ENCODE measurements at places on chromosomes 3 and 15.

DNA sequence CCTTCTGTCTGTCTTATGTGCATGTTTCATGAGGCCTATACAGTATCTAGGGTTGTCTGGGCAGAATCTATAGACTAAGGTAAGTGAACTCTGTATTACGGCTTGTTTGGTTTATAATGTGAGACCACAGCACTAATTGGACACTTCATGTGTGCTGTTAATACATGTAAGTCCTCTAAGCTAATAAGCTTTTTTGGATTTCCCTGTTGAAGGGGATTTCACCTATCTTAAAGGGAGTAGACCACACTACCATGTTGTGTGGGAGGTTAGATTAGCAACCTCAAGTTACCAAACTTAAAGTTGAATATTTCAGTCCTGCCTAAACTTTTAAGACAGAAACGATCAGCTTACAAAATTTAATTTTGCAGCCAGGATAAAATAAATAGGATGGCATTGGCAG lies 189.8 kb upstream of the GOLIM4 start:
- DNase-seq: no peak

DNA sequence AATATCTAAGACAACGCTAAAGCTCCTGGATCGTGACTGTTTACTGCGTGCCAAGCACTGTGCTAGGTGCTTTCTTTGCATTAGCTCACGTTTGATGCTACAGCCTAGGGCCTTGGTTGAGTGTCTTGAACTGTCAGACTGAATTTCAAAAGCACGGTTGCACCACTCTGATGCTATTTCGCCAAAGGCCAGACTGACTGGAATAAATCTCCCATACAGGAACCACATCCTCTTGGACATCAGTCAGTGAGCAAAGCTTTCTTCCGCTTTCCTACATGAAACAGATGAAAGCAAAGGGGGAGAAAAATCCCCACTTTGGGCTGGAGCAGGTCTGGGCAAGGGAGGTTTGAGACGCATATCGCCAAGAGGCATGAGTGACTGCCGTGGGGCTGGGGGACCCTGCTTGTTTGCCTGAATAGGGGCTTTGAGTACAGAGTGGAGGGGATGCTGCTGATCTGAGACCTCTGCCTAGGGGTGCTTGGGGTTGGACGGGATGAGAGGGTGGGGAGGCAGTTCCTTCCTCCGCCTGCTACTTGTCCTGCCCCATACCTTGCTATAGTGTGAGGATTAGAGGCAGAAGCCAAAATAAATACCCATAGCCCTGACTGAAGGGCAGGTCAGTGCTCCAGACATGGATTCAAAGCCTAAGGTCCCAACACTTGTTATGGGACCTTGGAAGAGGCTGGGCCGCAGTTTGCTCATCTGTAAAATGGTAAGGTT lies 5.3 kb downstream of the FGD5 start:
- DNase-seq: no peak

GRCh38 chr15:51475736-51476135 lies 134.3 kb downstream of the GLDN start:
- no peak for DNase-seq

GRCh38 chr3:190081389-190081788 lies 39.3 kb downstream of the P3H2 start:
- DNase-seq: no peak

GRCh38 chr15:38992930-38993329 lies 428.3 kb upstream of the RASGRP1 start:
- no peak for DNase-seq

DNA sequence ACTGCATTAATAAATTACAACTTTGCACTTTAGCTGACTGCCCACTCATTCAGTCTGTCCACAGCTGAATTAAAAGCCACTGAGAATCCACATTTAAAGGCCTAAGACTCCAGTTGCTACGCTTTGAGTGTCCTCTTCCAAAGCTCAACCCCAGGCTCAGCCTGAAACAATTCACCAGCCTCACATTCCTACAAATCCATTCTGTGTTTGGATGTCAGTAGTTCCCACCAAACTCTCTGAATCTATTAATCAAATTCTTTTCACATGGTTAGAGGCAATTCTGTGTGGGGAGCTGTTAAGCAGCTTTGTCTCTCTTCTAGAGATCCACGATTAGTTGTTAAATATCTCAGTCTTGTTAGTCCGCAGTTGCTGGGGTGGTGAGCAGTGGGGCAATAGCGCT lies 116.8 kb upstream of the UBE2E2 start:
- DNase-seq: no peak

- peak; percentile 88 for DNase-seq
These were observed 37.8 kb downstream of the HMCES start for GRCh38 chr3:129316248-129317013.

DNA sequence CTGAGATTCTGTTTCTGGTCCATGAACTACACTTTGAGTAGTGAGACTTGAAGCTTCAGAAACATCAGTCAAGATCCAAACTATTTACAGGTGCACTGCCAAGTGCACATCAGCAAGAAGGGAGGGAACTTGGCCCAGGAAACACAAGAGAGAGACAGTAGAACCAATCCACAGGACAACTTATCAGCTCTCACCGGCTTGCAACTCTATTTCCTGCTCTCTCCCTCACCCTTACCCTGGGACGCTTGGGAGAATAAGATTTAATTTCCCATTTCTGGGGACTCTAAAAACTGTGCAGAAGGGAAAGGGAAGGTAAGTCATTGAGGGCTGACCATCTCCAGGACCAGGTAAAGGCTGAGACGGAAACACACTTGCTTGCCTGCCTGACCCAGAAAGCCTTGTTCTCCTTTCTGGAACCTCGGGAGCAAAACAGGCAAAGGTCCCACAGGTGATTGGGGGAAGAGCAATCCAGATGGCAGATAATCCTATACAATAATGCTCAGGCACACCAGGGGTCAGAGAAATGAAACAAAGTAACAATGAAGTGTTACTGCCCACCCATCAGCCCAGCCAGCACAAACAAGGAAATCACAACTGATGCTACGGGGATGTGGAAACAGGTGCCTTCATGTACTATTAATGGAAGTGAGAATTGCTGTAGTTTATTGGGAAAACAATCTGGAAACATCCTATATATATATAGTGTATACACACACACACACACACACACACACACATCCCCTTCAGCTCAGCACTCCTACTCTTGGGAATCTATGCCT lies 154.4 kb downstream of the XXYLT1 start:
- DNase-seq: no peak

- no peak for DNase-seq
These were observed 181.4 kb downstream of the SMAD6 start for GRCh38 chr15:66883284-66883911.

GRCh38 chr15:41790756-41791546 lies 16.7 kb downstream of the MAPKBP1 start:
- DNase-seq: no peak

GRCh38 chr3:150348500-150348899 lies 59.6 kb upstream of the TSC22D2 start:
- peak; percentile 37 for DNase-seq

DNA sequence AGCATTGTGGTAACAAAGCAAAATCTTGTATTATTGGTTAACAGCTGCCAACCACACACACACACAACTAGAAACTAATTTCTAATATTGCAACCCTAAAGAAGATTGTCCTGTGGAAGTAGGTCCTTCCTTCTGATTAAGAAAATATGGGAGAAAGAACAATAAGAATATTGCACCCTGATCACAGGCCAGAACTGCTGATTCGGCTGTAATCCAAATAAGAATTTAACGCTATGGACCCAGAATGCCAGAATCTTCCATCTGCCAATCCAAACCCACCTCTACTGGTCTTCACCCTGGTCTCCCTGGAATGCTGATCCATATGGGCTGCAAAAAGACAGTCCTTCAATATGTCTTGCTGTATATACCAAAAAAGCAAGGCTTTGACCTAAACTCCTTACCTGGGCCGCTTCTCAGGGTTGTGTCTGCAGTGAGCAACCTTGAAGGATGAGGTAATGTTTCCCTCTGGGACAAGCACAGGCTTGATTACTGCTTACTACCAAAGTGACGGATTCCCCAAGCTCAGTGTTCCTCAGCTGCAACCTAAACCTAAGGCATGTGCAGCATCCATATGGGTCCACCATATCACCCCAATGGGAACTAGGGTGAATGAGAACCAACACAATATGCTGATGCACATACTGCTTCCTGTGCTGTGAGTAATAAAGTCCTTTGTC lies 8.0 kb downstream of the CCDC14 start:
- no peak for DNase-seq

DNA sequence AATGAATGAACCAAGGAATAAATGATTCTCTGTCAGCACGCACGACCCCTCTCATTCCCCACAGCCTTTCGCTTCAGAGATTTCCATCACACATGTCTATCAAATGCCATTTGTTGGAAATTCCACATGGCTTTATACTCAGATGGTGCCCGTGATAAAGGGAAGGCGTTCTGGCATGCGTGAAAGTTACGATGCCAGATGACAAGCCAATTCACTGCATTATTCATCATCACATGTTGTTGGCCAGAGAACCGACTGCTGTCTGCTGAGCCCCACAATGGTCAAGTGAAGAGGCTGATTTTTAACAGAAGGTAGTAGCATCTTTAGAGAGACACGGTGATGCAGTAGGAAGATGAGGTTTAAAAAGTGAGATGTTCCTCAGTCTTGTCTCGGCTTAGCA lies 74.1 kb upstream of the FRMD4B start:
- no peak for DNase-seq

GRCh38 chr15:73009066-73010056 lies 42.9 kb upstream of the NEO1 start:
- DNase-seq: no peak

GRCh38 chr3:16388850-16389441 lies 123.9 kb downstream of the OXNAD1 start:
- no peak for DNase-seq

- no peak for DNase-seq
These were observed 28.9 kb downstream of the CD200R1L start for GRCh38 chr3:112817797-112818196.

GRCh38 chr15:64623347-64623996 lies 151.9 kb downstream of the RBPMS2 start:
- DNase-seq: no peak

- DNase-seq: no peak
These were observed 41.1 kb upstream of the STT3B start for GRCh38 chr3:31491660-31492059.

GRCh38 chr3:72766866-72767265 lies 81.4 kb downstream of the SHQ1 start:
- DNase-seq: no peak

DNA sequence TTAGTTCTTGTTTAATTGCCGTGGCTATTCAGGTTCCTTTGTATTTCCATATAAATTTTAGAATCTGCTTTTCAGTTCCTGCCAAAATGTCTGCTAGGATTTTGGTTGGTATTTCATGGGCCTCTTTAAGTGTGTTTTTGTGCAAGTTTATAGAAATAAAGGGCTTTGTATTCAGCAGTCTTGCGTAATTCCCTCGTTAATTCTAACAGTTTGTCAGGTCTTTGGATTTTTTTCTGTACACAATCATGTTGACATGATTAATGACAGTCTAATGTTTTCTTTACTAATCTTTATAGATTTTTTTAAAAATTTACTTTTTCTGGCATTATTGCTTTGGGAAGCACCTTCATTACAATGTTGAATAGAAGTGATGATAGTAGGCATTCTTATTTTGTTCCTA lies 120.9 kb downstream of the NEK11 start:
- DNase-seq: no peak

- no peak for DNase-seq
These were observed 76.5 kb upstream of the SPRED1 start for GRCh38 chr15:38176155-38176554.

- DNase-seq: no peak
These were observed 49.3 kb upstream of the ANKRD34C start for GRCh38 chr15:79233236-79233635.

DNA sequence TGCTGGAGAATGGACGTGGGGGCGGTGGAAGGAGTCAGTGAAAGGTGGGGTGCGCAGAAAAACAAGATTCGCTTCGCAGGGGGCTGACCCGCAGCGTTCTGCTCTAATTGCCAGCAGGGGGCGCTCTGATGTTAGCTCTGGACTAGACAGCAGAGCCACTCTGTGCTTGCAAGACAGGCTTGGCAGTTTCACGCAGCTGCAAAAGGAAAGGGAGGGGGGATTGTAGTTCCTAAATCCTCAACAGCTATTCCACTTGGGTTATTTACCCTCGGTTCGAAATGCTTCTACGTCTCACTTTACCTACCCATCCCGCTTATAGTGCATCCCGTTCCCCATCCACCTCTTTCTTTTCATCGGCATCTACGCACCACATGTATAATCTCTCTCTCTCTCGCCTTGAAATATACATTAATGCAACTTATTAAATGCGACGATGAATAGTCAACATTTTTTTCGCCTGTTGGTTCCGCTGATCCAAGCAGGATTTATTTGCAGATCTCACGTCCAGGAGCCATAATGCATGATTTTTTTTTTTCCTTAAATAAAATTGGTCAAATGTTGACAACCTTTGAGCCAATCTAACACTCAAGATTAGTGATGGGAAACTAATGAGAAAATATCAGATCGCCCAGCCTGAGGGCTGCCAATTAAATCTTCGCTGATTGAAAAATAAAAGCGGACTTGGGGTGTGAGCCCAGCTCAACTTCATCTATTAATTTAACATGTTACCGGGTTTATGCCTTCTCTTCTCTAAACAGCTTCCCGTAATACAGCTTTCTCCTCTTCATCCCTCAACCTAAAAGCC lies 216.4 kb downstream of the MEIS2 start:
- peak; percentile 79 for DNase-seq

- no peak for DNase-seq
These were observed 74.4 kb upstream of the MDFIC2 start for GRCh38 chr3:70386846-70387245.

DNA sequence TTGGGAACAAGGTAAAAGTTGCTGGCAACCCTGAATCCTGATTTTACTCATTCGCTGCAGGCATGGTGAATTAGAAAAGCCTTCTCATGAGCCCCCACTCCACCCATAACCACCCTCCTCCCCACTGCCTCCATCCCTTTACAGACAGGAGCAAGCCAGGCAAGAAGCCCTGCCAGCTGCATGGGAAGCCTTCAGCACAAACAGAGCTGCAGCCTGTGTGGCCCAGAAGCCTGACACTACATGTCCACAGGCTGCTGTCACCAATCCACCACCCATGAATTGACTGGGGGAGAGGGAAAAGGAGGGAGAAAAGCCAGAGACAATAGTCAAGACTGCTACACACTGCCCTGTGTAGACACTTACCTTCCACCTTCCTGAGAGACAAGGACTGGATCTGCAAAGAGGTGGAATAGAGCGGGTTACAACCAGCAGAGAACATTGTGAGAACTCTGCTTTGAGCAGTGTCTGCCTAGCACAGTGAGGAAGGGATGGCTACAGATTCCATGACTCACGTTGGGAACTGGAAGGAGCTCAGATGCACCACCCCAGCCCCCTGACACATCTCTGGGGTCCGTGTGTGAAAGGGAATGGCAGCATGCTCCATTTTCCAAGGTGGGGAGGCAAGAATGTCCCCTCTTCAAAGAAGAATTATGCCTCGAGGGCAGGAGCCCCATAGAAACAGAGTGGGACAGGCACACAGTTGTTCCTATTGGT lies 33.9 kb downstream of the DZIP1L start:
- DNase-seq: no peak
